EH (cell line): ENCODE measurements at places on chromosomes 16 and 17.

DNA sequence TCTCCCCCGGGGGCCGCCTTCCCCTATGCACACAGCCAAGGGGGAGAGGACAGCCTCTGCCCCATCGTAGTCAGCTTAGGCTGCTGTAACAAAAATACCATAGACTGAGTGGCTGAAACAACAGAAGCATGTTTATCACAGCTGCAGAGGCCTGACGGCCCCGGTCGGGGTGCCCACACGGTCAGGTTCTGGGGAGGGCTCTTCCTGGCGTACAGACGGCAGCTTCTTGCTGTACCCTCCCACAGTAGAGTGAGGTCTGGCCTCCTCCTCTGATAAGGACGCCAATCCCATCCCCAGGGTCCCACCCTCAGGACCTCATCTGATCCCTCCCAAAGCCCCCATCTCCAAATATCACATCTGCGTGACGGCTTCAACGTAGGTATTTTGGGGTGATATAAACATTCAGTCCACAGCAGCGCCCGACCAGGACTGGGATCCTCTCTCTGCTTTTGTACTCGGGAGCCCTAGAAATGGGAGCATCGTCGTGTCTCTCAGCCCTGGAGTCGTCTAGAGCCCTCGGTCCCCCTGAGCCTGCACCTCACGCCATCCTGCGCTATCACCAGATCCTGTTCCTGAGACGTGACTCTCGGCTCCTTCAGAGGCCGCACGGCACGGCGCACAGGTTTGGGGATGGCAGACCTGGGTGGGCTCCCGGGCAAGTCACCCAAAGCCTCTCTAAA is 67.8 kb downstream of the RPH3AL start:
- no peak for DNase-seq

GRCh38 chr17:19411631-19412030 is 599 bp downstream of the RNF112 start:
- DNase-seq, result no peak

- DNase-seq, result peak; percentile 70
These were observed at the start of gene RNF112 for GRCh38 chr17:19410875-19411620. Gene RNF112 (plus strand): TSS chr17:19411232. CDS start chr17:19411409, 177 bp downstream.

DNA sequence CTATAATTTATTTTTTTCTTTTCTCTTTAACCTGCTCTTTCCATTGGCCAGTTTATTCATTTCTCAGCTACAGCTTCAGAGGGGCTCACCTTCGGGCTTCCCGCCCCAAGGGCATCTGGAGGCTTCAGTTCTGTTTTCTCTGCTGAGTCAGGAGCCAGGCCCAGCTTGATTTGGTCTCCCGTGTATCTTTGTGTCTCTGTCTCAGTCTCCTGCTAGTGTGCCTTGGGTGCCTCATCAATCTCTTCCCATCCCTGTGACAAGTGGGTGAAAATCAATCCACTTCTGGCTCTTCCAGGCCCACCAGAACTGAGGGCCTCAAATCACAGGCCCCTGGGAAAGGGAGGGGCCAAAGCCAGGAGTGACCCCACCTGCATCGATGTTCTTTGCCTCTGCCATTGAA is 72.1 kb downstream of the CCDC182 start:
- DNase-seq, result no peak

DNA sequence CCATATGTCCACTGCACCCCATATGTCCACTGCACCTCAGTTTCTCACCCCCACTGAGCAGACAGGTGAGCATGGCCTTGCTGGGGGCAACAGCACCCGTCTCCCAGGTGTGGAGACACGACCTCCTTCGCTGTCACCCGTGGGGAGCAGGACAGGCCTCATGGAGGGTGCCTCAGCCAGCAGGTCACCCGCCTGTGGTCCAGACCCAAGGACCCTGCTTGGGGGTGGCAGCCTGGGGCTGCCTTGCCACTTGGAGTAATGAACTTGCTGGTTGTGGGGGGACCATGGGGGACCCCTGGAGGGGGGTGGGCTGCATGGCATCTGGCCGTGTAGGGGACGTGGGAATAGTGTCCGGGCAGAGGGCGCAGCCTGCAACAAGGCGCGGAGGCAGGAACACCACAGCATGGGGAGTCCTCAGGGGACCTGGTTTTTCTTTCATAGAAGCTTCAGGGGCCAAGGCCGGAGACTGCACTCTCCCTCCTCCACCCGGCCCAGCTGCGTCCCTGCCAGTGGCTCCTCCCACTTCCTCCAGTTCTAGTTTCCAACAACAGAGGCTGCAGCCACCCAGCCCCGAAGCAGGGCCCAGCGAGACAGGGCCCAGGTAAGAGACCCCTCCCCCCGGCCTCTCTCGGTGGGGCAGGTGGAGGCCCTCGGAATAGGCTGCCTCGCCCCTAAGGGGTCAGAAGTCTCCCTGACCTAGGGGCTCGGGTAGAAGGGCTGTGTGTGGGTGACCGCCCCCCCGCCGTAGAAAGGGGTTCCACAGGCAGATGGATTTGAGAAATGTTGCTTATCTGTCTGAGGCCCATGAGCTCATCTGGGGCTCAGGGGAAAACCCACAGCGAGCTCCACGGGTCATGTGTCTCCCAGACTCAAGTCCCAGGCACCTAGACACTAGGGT is at the start of gene NHLRC4:
NHLRC4 (plus strand) TSS at position 531 of the 898 bp plus-strand sequence. CDS start 1,043 bp downstream, outside the sequence.
- peak; percentile 61 for DNase-seq

GRCh38 chr17:72126575-72127486 is 6.0 kb downstream of the SOX9 start:
- peak; percentile 75 for DNase-seq

- DNase-seq, result peak; percentile 45
These were observed 8.9 kb upstream of the SEC14L1 start for GRCh38 chr17:77131904-77132303.
